Left ventricle myocardium inferior (tissue), 1 donor: ENCODE measurements at places on chromosomes 1 and 21.

DNA sequence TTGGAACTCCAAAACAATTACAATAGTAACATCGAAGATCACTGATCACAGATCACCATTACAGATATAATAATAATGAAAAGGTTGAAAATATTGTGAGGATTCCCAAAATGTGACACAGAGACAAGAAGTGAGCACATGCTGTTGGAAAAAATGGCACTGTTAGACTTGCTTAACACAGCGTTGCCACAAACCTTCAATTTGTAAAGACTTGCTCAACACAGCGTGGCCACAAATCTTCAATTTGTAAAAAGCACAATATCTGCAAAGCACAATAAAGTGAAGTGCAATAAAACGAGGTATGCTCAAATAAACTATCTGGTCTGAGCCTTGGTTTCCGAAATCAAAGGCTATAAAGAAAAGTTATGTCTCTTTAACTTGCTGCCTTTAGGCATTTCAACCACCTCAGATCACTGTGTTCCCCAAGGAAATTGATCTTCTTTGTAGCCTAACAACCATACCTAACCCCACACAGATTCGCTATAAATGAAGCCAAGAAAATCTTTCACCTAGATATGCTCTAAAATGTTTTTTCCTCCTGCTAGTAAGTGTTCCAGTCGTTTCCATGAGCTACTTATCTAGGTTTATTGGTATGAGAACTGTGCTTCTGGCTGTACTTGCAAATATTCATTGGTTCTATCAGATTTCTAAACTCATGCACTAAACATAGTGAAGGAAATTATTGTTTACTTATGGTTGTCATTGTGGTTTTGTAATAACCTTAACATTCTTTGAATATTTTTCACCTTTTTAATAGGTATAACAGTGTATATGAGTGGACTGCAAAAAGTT is 13.1 kb upstream of the LPGAT1 start:
- no peak for DNase-seq

- no peak for DNase-seq
These were observed 5.8 kb downstream of the PERM1 start for GRCh38 chr1:975896-976683.

GRCh38 chr1:231799363-231799986 is 172.9 kb downstream of the DISC1 start:
- no peak for DNase-seq

DNA sequence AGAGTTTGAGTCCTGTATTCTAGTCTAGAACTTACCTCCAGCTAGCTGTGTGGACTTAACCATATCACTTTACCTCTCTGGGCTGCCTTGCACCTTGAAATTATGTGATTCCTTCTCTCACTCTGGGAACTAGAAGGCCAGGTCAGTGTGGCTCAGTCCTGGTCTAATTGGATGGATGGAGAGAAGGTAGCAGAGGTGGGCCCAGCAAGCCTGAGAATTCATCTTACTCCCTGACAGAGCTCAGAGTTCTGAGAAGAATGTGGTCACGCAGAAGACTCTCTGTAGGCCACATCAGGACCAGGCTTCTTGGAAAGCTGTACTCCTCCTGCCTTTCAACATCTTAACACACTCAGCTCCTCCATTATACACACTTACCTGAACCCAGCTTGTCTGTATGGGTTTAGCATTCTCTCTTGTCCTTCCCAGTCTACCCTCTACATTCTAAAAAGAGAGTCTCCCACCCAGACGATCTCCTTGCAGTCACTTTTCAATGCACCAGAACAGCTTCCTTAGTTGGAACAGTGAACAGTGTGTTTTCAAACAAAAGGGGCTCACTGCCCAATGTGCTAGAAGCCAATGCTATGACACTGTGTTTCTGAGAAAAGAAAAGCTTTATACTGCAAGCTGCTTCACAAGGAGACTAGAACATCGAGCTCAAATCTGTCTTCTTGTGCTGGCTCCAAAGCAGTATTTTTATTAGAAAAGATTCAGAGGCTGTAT is 60.5 kb downstream of the CAPN9 start:
- no peak for DNase-seq

- peak; percentile 85 for DNase-seq
These were observed 440 bp downstream of the PIGP start for GRCh38 chr21:37072274-37072987.

- DNase-seq: no peak
These were observed 545.8 kb downstream of the KIF26B start for GRCh38 chr1:245700631-245701030.

GRCh38 chr1:115088115-115088778 is 1.1 kb downstream of the TSPAN2 start:
- no peak for DNase-seq

DNA sequence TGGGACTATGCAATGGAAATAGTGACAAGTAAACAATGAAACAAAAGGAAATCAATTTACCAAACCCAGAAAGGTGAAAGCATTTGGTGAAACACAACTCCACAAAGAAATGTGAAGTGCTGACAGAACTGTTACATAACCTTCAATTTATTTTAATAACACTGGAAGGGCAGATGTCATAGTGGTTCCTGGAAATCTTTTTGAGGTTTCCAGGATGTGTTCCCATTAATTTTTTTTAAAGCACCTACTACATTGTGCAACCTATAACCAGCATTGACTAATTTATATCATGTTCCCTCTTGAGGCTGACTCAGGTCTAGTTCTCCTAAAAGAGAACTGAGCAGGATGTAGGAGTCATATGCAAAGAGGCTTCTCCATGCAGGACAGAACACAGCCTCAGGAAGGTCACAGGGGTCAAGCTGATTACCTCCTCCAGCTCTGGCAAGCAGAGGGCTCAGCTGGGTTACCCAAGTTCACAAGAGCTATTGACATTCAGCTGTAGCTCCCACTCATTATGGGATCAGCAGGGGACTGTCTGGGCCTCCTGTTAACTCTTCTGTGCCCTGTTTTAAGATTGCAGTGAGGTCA is 157.1 kb upstream of the NRIP1 start:
- peak; percentile 41 for DNase-seq

GRCh38 chr1:59669752-59670312 is 144.9 kb upstream of the HOOK1 start:
- DNase-seq: peak; percentile 53

- DNase-seq: no peak
These were observed 67.5 kb upstream of the SAMSN1 start for GRCh38 chr21:14613486-14614224.

- no peak for DNase-seq
These were observed 184.2 kb upstream of the USP24 start for GRCh38 chr1:55399346-55399745.

- no peak for DNase-seq
These were observed 2.7 kb upstream of the CFAP141 start for GRCh38 chr1:154208677-154209388.
